ENCODE measurements at places on chromosomes 13 and 19. TPM values are rescaled to one million over a fixed set of nuclear protein-coding genes. Genes with fewer than 3 reads are reported as not detected.

GRCh38 chr13:110712081-110712848 is 1.2 kb upstream of the ING1 start:
- peak; percentile 93 for DNase-seq

DNA sequence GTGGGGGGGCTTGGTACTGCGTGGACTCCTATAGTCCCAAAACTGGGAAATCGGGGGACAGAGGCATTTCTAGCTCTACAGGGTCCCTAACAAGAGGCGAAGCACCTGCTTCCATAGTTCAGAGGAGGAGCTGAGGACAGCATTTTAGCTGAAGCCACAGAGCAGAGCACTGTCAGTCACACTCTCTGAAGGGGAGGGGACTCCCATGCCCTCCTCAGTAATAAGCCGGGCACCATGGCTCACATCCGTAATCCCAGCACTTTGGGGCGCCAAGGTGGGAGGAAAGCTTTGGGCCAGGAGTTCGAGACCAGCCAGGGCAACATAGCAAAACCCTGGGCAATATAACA is 3.8 kb downstream of the NPAS1 start:
- no peak for DNase-seq

DNA sequence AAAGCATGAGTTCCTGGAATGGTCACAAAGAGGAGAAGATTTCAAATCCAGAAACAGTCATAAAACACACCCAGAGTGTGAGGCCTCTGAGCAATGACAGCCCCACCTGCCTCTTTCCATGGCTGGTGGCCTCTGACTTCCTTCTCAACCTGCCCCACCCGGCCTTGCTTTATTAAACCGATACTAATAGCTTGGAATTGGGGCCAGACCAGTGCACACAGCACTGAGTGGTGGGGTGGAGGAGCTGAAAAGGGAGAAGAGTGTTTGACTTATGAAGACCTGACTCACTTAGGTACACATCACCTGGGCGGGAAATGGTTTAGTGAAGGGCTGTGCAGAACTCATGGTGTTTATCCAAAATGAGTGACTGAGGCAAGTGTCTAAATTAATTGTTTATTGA is 20.7 kb upstream of the CEACAM6 start:
- DNase-seq: no peak

- DNase-seq: no peak
These were observed 379.6 kb downstream of the SLITRK6 start for GRCh38 chr13:85419611-85420010.

GRCh38 chr19:30722186-30722585 is 350.0 kb downstream of the ZNF536 start:
- DNase-seq: no peak

DNA sequence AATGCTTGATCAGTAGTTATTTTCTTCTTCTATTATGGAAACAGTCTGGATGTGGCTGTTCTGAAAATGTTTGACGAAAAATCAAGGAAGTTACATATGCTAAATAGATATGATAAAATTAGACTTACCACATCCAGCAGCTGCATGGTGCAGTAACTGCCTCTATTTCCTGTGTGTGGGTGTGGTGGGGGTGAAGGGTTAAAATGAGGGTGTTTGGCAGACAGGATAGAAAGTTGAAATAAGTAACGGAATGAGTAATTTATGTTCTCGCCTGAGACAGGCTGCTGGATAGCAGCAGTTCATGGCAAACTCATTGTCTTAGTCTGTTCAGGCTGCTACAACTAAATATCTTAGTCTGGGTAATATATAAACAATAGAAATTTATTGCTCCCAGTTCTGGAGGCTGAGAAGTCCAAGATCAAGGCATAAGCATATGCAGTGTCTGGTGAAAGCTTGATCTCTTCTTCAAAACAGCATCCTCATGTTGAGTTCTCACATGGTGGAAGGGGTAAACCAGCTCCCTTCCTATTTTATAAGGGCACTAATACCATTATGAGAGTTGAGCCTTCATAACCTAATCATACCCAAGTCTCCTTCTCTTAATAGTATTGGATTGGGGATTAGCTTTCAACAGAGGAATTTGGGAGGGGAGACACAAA is 1248.9 kb downstream of the SLITRK5 start:
- DNase-seq: no peak

DNA sequence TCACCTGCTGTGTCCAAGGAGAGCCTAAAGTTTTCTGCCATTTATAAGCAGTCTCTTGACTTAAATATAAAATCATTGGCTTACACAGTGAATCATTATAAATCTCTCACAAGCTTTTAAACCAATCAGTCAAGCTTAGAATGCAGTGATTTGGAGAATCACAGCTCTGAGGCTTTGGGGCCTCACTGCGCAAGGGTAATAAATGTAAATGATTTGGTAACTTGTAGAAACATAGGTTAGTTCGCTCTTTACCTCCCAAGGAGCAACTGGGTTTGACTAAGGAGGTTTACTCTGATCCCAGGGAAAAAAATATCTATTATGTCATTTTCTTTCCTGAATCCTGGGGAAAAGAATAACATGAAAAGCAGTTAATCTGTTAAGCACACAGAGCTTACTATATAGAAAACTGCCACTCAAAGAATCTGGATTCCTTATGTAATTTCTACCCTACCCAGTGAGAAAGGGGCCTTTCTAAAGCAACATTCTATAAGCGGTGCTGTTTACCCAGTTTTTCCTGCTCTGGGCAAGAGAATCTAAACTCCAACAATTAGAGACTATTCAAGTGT is 128.2 kb downstream of the MZT1 start:
- no peak for DNase-seq

- no peak for DNase-seq
These were observed 2.9 kb downstream of the SOX1 start for GRCh38 chr13:112069845-112070251.

- DNase-seq: no peak
These were observed 640.1 kb upstream of the KLF12 start for GRCh38 chr13:74774264-74774663.

DNA sequence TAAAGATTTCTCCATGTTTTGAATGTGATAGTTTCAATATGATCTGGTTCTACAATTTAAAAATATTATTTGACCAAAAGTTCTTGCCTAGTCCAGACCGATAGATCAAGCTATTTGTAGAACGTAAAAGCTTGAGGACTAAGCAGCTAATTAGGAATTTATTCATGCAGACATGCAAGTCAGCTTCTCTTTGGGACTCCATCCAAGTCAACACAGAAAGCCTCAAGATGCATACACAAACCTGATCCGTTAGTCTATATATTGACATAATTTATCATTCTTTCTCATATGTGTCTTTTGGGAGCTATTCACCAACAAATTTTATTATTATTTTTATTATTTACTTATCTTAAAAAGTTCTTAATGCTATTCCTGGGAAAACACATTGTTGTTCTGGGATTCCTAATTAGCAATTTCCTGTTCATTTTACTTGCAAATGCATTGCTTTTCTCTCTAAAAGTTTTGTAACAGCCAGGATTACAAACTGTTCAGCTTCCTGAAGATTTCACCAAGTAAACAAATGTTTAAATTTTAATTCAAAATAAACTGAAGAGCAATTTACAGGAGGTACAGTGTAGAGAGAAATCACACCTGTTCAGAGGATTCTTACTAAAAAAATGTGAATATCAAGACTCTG is 375.3 kb downstream of the GPC5 start:
- no peak for DNase-seq

GRCh38 chr13:114062754-114063153 is 69.7 kb downstream of the RASA3 start:
- no peak for DNase-seq

DNA sequence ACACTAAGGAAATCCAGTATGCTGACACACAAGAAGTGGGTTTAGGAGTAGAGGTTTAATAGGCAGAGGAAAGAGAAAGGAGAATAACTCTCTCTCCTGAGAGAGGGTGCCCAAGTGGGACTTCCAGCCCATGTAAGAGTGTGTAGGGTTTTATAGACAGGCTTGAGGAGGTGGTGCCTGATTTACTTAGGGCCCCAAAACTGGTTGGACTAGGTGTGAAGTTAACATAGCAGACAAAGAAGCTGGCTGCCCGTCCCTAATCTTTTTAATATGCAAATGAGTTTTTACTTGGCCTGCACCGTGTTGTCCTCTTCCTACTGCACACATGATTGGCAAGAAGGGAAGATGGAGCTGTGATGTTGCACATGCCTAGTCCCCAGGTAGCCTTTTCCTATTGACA is 752.5 kb upstream of the SLITRK5 start:
- no peak for DNase-seq

- no peak for DNase-seq
These were observed 4.3 kb downstream of the NDFIP2 start for GRCh38 chr13:79485014-79485811.

DNA sequence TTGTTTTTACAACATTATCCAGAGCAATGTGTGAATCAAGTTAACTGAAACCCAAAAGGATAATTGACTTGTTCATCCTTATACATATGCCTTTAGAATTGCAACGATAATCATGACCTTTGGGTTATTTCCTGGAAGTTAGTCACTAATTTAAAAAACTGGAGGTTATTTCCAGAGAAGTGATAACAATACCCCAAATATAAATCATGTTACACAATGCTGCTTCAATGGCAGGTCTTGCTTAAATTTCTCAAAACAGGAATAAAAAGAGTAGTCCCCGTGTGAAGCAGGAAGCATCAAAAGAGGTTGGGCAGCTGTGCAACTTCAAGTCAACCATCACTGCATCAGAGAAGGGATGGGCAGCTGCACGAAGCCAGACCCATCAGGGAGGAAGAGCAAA is 134.4 kb downstream of the EFNB2 start:
- DNase-seq: no peak

DNA sequence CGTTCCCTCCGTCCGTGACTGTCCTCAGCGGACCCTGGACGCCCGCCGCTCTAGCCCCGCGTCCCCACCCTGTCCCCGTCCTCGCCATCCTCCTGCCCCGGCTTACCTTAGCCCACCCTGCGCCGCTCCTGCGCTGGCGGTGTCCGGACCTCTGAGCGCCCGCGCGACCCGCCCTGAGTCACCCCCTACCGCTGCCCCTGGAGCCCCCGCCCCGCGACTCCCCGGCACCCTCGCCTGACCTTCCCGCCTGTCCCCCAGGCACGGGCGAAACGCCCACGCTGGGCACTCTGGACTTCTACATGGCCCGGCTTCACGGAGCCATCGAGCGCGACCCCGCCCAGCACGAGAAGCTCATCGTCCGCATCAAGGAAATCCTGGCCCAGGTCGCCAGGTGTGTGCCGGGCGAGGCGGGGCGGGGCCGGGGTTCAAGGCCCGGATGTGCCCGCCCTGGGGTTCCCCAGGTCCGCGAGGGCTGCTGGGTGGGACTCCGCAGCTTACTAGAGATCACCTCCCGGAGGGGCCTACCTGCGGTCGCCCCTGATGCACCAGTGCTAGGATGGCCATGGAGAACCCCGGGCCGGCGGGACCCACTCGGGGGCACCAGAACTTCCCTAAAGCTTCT is 5.1 kb downstream of the HMG20B start:
- no peak for DNase-seq

- no peak for DNase-seq
These were observed 32.0 kb upstream of the TUBGCP3 start for GRCh38 chr13:112619730-112620631.

DNA sequence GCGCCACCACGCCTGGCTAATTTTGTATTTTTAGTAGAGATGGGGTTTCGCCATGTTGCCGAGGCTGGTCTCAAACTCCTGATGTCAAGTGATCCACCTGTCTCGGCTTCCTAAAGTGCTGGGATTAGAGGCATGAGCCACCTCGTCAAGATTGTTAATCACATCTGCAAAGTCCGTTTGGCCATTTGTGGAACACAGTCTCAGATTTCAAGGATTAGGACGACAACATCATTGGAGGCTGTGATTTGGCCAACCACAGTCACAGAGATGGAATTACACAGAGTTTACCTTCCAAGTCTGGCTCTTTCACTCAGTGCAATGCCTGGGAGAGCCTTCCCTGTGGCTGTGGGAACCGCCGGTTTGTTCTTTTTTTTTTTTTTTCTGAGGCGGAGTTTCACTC is 17.8 kb downstream of the SULT2B1 start:
- DNase-seq: no peak

GRCh38 chr13:113080361-113080831 is 25.2 kb upstream of the F7 start:
- no peak for DNase-seq

DNA sequence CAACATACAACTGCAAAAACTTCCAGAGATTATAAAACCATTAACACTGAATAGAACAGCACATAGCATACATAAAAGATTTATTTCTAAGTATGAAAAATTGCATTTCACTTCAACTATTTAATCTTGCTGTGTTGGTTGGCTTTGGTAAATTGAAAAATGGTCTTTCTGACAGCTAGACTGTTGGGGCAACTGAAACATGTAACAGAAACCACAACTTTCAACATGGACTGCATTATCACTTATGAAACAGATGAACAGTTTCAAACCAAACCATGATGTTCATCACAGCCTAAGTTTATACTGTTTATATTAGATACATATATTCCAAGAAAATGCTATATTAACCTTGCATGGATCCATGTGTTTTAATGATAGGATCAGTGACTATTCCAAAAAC is 324.1 kb upstream of the PCDH9 start:
- DNase-seq: no peak

DNA sequence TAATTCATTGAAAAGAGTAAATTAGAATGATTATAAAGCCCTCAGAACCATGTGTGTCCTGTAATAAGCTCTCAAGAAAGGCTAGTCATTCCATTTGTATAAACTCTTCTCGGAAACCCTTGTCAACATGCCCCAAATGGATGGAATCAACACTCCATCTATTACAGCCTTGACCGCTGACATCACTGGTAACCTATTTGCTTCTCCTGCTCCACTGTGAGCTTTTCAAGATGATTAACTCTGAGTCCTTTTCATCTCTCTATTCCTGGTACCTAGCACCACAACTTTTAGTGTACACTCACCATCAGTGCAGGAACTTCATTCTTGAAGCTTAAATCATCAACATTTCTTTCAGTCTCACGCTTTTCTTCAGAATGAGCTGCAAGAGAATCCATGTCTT is 612.0 kb downstream of the DCT start:
- no peak for DNase-seq

DNA sequence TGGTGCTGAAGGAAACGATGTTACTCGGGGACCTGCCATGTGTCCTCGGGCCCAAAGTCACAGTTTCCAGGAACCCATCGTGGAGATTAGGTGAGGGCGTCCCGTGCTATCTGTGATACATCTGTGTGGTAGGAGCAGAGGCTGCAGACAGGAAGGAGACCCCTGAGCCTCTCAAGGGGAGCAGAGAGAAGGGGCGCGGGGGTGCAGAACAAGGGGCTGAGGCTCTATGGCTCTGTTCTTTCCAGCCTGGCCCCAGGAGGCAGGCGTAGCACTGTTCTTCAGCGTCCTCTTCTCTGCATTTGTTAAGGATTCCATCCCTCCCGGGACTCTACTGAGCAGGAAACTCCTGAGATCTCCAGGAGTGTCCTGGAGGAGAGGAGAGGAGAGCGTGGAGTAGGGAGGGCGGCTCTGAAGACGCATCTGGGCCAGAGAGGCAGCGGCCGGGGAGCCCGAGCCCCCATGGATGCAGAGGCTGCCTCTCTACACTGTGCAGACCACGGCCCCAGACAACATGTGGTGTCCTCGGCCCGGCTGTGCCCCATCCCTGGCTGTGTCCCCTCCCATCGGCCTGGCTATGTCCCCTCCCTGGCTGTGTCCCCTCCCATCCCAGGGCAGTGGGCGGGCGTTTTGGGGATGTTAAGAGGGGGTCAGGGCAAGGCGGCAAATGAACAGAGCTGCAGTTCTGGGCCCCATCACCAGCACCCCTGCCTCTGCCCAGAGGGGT is 118.0 kb downstream of the ATP11A start:
- DNase-seq: no peak

Gene NOTCH3
- total RNA-seq: 22.1 TPM

Gene PPP1R13L
- total RNA-seq: 26.4 TPM

Gene RNF225
- not detected for total RNA-seq

Gene CABP5
- not detected for total RNA-seq

Gene WASF3
- total RNA-seq: 5.4 TPM

Gene NLRP5
- not detected for total RNA-seq

Gene ERICH6B
- total RNA-seq: not detected

Gene LENG8
- total RNA-seq: 136 TPM

Data from pancreas (tissue), 10 donors.